ENCODE measurements at places on chromosomes 1 and 21. TPM values are rescaled to one million over a fixed set of nuclear protein-coding genes. Genes with fewer than 3 reads are reported as not detected.

DNA sequence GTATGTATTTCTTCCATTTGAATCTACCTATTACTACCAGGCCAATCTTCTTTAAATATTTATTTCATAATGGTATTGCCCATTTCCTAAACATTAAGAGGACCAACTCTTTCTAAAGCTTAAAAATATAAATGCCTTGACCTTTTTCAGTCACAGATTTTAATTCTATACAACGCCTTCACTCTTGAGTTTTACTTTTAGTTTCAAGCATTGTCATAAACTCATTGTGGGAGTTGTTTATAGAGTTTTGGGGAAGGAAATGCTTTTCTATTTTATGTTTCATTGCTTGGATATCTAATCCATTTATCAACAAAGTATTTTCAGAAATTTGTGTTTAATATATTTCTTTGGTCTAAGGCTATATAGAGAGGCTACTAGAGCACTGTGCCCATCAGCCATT lies 155.8 kb downstream of the DPYD start:
- DNase-seq: no peak

OR10Z1 gene
- not detected for total RNA-seq

MNDA gene
- 6.4 TPM for total RNA-seq

DNA sequence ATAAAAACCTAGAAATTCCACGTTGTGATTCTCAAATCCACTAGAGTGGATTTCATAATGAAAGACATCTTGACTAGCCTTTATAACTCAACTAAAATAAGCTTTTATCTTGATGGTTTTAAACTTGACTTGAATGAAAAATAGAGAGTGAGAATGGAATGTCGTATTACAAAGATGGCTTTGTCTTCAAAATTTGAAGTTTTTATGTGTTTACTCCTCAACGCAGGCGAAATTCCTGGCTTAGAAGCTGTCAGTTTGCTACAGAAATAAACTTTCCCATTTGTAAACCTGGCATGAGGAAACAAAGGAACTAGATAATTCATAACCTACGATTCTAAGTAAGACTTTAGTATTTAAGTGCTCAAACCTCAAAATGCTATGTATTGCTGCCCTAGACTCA lies 90.0 kb upstream of the KRTAP19-8 start:
- no peak for DNase-seq

COL24A1 gene
- total RNA-seq: 3.4 TPM

GRCh38 chr1:193031431-193031830 lies 27.7 kb downstream of the UCHL5 start:
- no peak for DNase-seq

DNA sequence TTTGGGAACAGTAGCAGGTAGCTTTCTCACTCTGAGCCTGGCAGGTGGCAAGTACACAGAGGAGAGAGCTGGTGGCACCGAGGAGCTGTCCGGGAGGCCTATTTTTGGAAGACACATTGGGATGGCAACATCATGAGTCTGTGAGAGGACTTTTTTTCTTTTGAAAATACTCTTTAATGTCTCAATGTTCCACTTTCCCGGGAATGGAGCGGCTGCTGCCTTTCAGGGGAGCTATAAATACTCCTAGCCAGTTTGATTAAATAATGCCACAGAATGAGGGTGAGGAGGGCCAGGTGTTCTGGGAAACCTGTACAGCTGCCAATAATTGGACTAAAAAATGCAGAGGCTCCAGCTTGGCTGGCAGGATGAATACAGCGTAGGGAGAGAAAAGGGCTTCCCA lies 93.3 kb upstream of the COG2 start:
- DNase-seq: no peak

DNA sequence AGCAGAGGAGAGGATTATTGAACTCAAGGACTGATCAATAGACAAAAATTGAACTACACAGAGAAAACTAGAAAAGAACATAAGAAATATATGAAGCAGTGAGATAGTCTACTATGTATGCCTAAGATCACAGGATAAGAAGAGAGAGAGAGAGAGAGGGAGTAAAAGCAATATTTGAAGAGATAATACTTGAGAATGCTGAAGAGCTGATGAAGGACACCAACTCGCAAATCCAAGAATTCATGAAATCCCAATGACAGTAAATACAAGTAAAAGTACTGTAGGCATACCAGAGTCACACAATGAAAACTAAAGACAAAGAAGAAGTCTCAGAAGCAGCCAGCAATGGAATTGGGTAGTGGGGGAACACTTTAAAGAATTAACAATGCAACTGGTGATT lies 260.1 kb upstream of the SPAG17 start:
- DNase-seq: no peak

- DNase-seq: no peak
Measured at GRCh38 chr1:96522927-96523326, 198.7 kb upstream of the PTBP2 start.

DNA sequence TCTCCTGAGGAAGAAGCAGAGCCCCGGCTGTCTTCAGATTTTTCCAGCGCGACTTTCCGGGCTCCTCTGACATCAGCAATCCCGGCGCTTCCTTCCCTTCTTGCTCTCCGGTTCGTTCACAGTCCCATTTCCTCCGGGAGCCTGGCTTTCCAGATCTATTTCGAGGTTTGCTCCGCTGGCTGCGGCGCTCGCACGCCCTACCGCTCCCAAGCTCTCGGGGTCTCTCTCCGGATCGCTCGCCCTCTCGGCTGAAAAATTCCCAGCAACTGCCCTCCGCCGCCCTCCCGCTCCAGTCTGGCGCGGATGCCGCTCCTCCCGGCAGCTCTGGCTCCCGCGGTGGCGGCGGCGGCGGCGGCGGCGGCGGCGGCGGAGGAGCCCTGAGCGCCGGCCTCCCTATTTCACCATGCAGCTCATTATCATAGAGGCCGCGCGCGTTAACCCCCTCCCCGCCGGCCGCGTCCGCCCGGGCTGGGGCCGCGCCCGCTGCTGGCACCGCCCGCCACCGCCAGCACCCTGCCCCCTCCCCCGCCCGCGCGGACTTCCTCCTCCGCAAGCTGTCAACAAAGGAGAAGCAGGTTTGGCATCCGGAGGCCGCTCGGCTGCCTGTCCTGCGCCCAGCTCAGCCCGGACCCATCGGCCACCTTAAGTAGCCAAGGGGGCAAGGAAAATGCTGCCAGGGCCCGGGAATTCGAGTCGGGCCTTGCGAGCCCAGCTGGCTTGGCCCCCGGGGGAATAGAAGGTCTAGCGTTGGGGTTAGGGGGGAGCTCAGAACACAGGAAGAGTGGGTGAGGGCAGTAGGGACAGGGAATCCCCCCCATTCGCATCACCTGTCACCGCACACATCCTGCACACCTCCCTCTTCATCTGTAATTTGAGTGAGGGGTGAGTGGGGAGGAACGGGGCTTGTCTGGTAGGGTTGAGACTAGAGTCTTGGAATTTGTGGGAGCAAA lies at the start of gene PLXNA2:
Gene PLXNA2, minus strand, starts transcription at position 418 of the 950 bp plus-strand sequence. CDS start 26,462 bp downstream, outside the sequence.
- DNase-seq: peak; percentile 85

- DNase-seq: no peak
Measured at GRCh38 chr1:246843876-246844275, 87.9 kb downstream of the AHCTF1 start.

PRSS38 gene
- not detected for total RNA-seq

SMIM11 gene
- 12.8 TPM for total RNA-seq

DNA sequence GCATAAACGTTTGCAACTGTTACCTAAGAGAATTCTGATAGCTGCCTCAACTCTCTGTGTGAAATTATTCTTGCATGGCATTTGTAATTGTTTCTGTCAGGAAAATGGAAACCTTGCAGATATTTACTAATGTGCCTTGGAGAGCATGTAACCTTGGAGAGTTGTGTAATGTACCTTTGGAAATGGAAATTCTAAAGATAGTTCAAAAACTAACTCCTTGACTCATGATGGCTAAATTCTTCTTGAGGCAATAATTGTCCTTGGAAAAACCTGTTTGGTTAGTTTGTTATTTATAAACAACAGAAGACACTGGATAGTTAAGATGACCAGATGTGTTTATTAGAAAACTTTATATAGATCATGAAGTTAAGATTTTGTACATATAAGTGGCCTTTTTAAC lies 1033.8 kb downstream of the PLA2G4A start:
- DNase-seq: no peak

- DNase-seq: no peak
Measured at GRCh38 chr1:19205403-19205802, 4.7 kb downstream of the UBR4 start.

TMEM9 gene
- 45.4 TPM for total RNA-seq

AK4 gene
- total RNA-seq: 89.3 TPM

DNA sequence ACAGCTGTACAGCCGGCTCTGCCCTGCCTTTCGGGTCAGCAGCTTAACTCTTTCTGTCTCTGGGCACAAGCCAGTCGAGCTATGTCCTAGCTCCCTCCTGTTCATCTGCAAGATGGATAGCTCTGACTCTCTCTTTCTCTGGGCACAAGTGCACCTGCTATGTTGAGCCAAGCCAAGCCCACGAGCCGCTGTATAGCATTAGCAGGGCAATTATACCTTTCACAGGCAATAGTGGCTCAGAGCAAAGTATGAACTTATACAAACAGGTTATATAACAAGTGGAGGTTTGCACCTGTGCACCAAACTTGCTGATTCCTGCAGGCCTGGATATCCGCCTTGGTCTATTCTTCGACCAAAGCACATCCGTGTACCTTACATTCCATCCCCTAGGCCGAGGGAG lies 33.0 kb upstream of the CR2 start:
- DNase-seq: no peak

DNA sequence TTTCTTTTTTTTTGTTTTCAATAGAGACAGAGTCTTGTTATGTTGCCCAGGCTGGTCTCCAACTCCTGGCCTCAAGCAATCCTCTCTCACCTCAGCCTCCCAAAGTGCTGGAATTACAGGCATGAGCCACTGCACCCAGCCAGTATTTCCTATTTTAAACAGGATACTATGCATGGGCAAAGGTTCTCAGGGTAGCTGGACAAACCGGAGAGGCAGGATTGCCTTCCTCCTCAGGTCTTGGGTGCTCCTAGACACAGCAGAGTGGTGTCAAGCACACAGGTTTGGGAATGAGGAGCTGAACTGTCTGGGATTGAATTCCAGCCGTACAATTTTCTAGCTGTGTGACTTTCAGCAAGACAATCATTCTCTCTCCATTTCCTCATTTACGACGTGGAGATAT lies 22.9 kb upstream of the HNRNPU start:
- DNase-seq: no peak

DNA sequence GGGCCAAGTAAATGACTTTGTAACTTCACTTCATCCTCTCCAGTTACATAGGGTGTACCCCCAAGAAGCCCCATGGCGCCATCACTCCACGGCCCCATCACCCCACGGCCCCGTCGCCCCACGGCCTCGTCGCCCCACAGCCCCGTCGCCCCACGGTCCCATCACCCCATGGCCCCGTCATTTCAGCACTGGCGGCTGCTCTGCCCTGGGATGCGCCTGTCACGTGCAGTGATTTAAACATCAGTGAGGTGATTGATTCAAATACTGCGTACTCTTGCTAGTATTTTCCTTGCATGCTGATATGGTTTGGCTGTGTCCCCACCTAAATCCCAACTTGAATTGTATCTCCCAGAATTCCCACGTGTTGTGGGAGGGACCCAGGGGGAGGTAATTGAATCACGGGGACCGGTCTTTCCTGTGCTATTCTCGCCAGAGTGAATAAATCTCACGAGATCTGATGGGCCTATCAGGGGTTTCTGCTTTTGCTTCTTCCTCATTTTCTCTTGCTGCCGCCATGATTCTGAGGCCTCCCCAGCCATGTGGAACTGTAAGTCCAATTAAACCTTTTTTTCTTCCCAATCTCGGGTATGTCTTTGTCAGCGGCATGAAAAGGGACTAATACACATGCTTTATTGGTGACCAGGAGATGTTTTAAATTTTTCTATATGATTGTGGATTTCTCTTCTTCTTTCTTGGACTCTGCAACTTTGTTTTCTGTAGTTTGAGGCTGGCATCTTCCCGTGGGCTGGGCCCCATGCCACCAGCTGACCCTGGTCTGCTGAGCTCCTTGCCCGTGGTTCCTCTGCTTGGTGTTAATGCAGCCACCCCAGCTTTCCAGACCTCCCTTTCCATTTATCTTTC lies 50.1 kb upstream of the PCBP3 start:
- DNase-seq: no peak

KLF17 gene
- total RNA-seq: not detected

DNA sequence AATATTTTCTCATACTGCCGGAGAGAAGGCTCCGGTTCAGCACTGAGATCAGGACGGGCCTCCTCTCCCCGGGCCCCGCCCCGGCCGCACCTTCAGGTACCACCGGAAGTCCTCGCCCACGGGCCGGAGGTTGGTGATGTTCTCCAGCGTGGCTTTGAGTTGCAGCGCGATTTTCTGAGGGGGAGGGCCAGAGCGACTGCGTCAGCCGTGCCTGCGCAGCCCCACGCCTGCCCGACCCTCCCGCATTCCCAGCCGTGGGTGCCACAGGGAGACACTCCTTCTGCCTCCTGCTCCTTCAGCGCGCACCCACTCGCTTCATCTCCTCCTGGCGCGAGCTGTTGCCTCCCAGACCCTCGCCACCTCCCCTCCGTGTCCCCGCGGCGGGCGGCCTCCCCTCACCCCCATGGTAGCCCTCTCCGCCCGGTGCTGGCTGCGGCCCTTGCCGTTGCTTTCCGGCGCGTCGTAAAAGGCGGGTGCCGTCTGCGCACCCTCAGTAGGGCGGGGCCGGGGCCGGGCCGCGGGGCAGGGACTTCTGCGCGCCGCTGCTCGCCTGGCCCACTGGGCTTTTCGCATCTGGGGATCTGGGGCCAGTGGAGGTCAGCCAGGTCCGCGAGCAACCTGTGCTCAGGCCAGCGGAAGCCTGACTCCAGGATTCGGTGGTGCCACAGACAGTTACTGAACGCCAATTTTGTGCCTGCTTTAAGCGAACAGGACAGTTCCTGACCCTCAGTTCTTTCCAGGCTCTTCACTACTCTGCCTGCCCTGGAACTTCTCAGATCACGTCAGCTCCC lies at the start of gene CZIB:
Gene CZIB, minus strand, starts transcription at position 464 of the 791 bp plus-strand sequence. Its CDS starts 59 bp downstream, at position 405.
- peak; percentile 98 for DNase-seq

- DNase-seq: no peak
Measured at GRCh38 chr1:4128616-4129015, 228.5 kb upstream of the C1orf174 start.

DNA sequence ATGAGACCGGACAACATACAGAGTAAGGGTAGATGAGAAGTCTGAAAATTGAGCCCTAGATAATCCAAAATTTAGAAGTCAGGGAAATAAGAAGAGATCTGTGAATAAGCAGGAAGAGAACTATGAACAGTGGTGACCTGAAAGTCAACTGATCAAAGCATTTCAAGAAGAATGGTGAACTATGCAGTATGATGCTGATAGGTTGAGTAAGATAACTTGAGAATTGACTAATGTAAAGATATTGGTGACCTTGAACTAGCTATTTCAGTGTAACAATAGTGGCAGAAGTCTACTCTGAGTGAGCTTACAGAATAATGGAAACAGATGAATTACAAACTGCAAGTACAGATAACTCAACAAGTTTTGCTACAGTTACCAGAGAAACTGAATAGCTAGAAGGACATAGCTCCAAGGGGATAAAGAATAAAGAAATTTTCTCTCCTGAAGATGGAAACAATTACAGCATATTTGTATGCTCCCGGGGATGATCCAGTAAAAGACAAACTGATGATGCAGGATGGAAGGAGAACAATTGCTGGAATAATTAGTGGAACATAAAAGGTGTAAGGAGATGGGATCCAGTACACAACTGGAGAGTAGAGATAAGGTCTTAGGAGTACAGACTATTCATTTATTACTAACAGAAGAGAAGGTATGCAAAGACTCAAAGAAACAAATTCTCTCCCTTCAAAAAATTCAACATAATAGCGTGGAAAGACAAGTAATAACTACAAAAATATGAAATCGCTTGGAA lies 10.9 kb downstream of the NRDC start:
- no peak for DNase-seq
